ENCODE measurements at places on chromosomes 6 and 20.

DNA sequence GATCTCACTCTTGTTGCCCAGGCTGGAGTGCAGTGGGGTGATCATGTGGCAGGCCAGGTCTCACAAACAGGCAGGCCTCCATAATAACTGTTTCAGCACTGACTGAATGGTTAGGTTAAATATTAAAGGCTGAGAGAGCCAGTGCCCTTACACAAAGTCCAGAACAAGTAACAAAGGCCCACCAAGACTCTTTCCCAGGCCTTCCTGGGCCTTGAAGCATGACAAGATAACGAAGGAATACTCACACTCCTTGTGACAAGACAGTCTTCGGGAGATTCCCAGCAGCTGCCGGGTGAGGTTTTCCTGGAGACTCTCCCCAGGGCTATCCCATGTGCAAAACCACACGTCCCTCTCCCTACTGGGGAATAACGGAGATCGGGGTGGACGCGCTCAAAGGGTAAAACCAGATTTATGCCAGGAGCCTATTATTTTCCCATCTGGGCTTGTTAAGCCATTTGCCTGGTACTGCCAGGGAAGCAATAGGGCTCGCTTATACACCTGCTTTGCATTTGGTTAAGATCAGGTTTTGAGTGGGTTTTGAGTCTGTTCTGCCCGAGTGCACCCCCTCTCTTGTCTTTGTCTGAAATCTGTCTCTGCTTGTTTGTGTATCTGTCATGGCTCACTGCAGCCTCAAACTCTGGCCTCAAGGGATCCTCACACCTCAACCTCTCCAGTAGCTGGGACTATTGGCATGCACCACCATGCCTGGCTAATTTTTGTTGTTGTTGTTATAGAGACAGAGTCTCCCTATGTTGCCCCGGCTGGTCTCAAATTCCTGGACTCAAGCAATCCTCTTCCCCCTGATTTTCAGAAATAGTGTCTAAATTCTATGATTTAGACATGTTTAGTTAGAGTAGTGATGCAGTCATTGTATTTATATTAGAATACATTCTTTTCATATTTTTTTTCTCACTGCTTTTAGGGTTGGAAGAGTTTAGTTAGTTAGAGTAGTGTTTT is 1.4 kb upstream of the ENPP3 start:
- no peak for DNase-seq

- DNase-seq = no peak
Measured at GRCh38 chr20:36645998-36646397, at the start of gene SLA2. Gene SLA2, minus strand, starts transcription at chr20:36646196. Its CDS starts 4,861 bp downstream, at chr20:36641335.

DNA sequence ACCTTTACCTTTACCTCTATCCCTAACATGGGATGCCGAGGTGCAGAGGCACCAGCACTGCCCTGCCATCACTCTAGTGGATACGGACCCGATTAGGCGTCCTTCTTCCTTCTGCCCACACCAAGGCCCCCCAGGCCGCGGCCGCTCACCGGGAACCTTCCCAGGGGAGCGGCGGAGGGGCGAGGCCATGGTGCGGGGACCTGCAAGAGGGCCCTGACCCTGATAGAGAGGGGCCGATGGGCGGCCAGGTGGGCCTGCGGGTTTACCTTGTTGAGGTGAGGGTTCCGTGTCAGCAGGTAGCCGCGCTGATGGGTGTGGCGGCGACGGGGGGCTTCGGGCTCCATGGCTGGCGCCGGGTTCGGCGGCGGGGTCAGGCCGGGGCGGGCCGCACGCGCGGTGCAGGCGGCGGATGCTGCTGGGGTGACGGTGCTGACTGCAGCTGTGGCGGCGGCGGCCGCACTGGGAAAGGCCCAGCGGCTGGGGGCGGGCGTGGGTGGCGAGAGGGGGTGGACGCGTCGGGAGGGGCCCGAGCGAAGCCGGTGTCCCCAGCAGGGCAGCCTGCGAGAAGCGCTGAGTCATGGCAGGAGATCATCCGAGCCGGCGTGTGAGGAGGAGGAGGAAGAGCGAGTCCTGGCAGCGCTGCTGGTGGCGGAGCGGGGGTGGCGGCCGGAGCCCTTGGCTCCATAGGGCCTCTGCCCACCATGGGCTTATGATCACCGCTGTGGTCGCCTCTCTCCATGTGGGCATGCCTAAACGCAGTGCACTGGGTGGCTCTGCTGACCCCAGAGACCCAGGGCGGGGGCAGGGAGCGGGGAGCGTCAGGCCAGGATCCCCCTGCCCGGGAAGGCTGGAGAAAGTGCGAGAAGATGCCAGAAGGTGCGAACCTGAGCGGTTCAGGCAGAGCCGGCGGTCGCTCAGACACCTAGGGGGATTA is at the start of gene ME1:
Gene ME1 (minus strand): TSS at position 441 of the 934 bp plus-strand sequence. CDS start 97 bp downstream, at position 344.
- peak; percentile 68 for DNase-seq

GRCh38 chr6:24451581-24452388 is 37.6 kb downstream of the GPLD1 start:
- DNase-seq = no peak

GRCh38 chr6:116238083-116238482 is 15.8 kb downstream of the TSPYL4 start:
- no peak for DNase-seq

GRCh38 chr6:123434186-123434585 is 202.6 kb downstream of the TRDN start:
- no peak for DNase-seq

GRCh38 chr6:53062169-53062539 is 3.0 kb upstream of the FBXO9 start:
- DNase-seq = no peak

GRCh38 chr20:14343491-14344065 is 6.2 kb upstream of the FLRT3 start:
- no peak for DNase-seq

DNA sequence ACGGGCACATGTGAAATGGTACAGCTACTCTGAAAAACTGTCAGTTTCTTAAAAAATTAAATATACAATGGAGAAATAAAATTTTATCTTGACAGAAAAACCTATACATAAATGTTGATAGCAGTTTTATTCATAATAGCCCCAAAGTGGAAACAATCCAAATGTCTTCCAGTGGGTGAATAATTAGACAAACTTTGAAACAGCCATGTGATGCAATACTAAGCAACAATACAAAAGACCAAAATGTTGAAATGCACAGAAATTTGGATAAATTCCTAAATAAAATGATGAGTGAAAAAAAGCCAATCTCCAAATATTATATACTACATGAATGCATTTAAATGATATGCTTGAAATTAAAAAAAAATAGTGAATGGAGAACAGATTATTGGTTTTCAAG is 523.1 kb downstream of the HTR1B start:
- DNase-seq = no peak

GRCh38 chr6:2403546-2403945 is 158.1 kb upstream of the GMDS start:
- DNase-seq = no peak

- DNase-seq = no peak
Measured at GRCh38 chr20:53844259-53844658, 226.1 kb downstream of the BCAS1 start.

Measured in M059J (cell line).